GM12878 (cell line): ENCODE measurements at places on chromosomes 11 and 22. TPM values are rescaled to one million over a fixed set of nuclear protein-coding genes. Genes with fewer than 3 reads are reported as not detected.

Gene ANO1
- total RNA-seq = 0.13 and 0.38 TPM in 2 replicates

GRCh38 chr11:6413791-6414201, 5.1 kb downstream of the APBB1 start:
- H3K4me1 ChIP-seq = peaks cover 8% of the 10 kb centered on the region
- H3K4me3 ChIP-seq = no peak overlapping the region
- H3K27me3 ChIP-seq = peaks cover 5% of the 10 kb centered on the region; the same call in 1 of the 2 replicates
- DNase-seq = no peak
- H3K27ac ChIP-seq = no peak overlapping the region

GRCh38 chr11:15333407-15333806, 218.7 kb downstream of the INSC start:
- no peaks in the 10 kb centered on the region for H3K4me1 ChIP-seq
- DNase-seq = no peak
- H3K27ac ChIP-seq = no peak overlapping the region

GRCh38 chr22:23530766-23531282, 49.3 kb downstream of the IGLL1 start:
- no peaks in the 10 kb centered on the region for H3K36me3 ChIP-seq
- DNase-seq = no peak
- H3K4me1 ChIP-seq = no peaks in the 10 kb centered on the region
- H3K27ac ChIP-seq = no peak overlapping the region
- peaks cover 2% of the 10 kb centered on the region; the same call in 1 of the 2 replicates for H3K27me3 ChIP-seq

DNA sequence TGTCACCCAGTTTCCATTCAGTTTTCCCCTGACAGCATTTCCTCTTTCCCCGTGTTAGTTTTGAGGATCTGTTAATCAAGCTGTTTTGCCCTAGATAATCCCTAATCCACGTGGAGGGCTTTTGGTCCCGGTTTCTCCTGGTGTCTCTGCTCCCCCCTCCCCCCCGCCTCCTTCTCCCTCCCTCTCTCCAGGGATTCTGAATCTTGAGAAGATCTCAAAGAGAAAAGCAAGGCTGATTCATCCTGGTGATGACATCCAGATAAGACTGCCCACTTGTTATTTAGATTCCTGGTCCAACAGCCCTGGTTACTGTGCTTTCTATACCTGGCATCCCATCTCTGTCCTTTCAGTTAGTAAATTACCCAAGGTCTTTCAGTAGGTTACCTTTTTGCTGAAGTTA, 59.4 kb downstream of the KCNA4 start:
- DNase-seq = no peak
- no peak overlapping the region for H3K4me3 ChIP-seq
- no peaks in the 10 kb centered on the region for H3K36me3 ChIP-seq
- no peaks in the 10 kb centered on the region for H3K4me1 ChIP-seq

DNA sequence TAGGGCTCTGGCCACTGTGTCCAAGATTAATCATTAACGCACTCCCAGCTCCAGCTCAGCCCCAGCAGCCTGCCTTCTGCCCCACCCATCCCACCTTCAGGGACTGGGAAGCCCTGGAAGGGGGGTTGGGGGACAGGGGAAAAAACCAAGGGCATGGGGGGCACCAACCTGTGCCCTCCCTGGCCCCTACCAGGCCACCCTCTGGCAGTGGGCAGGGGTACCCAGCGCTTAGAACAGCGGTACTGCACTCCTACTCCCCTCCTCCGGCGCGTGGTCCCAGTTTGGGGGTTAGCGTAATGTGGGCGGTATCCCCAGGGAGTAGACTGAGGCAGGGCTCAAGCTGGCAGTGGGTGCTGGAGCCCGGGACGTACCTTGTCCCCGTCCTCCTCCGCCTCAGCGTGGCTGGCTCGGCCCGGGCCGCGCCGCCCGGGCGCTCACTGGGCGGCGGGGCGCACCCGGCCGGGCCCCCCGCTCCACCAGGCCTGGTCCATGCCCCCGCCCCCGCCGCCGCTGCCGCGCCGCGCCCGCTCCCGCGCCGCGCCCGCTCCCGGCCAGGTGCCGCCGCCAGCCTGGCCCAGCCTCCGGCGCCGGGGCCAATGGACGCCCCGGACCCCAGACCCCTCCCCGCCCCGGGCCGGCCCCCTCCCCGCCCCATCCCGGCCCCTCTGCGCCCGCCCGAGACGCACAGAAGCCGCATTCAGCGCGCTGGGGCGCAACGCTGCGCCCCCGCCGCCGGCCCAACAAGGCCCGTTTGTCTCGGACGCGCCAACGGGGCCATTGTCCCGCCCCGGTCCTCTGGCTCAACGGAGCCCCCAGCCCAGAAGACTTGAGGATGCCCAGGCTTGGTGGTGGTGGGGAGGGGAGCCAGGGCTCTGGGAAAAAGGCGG, at the start of gene GAL3ST1:
Gene GAL3ST1 (minus strand): TSS at position 571 of the 887 bp plus-strand sequence. CDS start 17,273 bp downstream, outside the sequence.
- H3K4me3 ChIP-seq = no peak within 1 kb of the TSS
- no peak within 1 kb of the TSS for H3K27ac ChIP-seq
- H3K27me3 ChIP-seq = no peaks in the 10 kb centered on the region
- peaks cover 7% of the 10 kb centered on the region for H3K36me3 ChIP-seq
- H3K4me1 ChIP-seq = no peaks in the 10 kb centered on the region

DNA sequence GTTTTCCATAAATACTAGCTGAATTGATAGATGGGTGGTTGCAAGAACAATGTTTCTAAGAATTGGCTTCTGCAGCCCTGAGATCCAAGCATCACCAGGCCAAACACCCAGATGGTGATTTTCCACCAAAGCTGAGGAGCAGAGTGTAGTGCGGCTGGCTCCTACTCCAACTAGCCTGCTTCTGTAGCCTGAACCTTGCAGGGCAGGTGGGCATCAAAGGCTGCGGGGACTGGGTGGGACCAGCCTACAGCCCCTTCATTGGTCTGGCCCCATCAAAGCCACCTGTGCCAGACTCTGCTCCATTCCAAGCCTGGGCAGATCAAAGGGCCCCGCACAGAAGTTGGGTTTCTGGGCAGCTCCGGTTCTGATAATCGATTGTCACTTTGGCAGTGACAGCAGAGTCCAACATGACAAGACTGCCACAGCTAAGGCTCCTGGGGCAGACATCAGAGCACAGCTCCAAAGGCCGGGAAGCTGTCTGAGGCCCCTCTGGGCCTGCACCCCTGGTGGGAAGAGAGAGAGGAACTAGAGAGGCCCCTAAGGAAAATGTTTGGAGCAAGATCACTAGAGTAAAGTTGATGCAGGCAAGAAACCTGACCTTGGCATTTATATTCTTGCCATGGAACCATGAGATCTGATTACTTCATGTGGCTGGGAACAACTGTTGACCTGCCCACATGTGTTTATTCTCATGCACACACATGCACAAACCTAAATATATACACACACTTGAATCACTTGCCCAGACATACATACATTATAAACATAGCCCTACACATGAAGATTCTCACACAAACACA, 582.9 kb downstream of the INSC start:
- H3K4me3 ChIP-seq = no peak overlapping the region
- no peak for DNase-seq
- H3K27ac ChIP-seq = no peak overlapping the region
- no peaks in the 10 kb centered on the region for H3K4me1 ChIP-seq
- H3K27me3 ChIP-seq = no peaks in the 10 kb centered on the region
- H3K36me3 ChIP-seq = no peaks in the 10 kb centered on the region

- no peaks in the 10 kb centered on the region for H3K27me3 ChIP-seq
- H3K27ac ChIP-seq = no peak overlapping the region
- no peaks in the 10 kb centered on the region for H3K4me1 ChIP-seq
These were observed 73.4 kb upstream of the PARVG start for GRCh38 chr22:44107340-44107739.

- H3K27me3 ChIP-seq = no peaks in the 10 kb centered on the region
- no peaks in the 10 kb centered on the region; the same call in 1 of the 2 replicates for H3K4me1 ChIP-seq
- no peak overlapping the region for H3K4me3 ChIP-seq
- peaks cover 24% of the 10 kb centered on the region for H3K36me3 ChIP-seq
- no peak for DNase-seq
These were observed 4.4 kb downstream of the TMEM258 start for GRCh38 chr11:61787928-61788491.

DNA sequence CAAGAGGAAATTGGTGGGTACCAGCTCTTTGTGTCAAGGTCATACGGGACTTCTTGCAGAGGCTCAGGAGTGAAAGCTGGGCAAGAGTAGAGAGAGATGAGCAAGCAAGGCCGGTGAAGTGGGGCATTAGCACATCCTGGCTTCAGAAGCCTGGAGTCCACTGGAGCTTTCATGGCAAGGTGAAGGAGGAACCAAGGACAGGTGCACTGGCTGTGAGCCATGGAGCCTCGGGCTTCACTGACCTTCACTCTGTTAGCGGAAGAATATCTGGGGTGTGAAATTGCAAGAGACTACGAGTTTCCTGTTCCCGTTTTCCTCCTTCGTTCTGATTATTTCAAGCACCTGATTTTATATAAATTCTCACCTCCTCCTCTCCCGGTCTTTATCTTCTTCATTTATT, 25.9 kb upstream of the ST14 start:
- no peaks in the 10 kb centered on the region for H3K4me1 ChIP-seq
- H3K27me3 ChIP-seq = no peaks in the 10 kb centered on the region
- no peak for DNase-seq
- H3K4me3 ChIP-seq = no peak overlapping the region
- no peaks in the 10 kb centered on the region for H3K36me3 ChIP-seq
